DND-41 (cell line): ENCODE measurements at places on chromosomes 1 and 21.

DNA sequence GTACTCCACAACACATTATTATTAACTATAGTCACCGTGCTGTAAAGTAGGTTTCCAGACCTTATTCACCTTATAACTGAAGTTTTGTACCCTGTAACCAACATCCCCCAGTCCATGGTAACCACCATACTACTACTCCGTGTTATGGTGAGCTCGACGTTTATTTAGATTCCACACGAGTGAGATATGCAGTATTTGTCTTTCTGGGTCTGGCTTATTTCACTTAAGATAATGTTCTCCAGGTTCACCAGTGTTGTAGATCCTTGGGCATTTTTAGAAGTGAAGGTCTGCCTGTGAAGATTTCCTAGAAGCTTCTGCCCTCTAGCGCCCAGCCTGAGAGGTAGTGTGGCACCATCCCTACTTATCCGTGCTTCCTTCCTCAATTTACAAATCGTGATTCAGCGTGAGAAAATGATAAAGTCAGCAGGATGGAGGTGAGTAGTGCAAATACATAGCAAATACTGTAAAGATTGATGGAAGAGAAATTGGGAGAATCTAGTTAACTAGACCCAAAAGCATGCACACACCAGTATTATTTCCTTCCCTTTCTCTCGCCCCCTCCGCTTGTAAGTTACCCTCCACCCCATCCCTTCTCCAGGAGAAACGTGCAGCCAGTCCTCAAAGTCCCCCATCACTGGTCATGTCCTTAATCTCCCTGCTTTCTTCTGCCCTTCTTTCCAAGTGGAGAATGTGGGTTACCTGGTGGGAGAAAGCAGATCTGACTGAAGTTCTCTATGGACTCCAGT lies 36.0 kb upstream of the DISC1 start:
- peak; percentile 31 for DNase-seq

DNA sequence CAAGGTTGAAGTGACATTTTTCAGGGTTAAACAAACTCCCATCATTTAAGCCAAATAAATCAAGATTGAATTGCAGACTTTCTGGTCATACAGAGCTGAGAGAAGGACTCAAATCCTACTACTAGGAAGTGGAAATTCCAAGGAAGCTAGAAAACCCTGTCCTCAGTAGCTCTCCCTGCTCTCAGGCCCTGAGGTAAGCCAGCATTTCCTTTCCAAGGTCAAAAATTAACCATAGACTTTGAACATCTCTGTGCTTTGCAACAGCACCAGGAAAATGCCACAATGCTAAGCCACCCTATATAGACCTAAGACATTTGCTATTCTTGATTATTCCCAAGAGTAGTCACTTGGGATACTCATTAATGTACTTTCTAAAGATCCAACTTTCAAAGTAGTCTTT lies 45.1 kb downstream of the LUZP1 start:
- no peak for DNase-seq

DNA sequence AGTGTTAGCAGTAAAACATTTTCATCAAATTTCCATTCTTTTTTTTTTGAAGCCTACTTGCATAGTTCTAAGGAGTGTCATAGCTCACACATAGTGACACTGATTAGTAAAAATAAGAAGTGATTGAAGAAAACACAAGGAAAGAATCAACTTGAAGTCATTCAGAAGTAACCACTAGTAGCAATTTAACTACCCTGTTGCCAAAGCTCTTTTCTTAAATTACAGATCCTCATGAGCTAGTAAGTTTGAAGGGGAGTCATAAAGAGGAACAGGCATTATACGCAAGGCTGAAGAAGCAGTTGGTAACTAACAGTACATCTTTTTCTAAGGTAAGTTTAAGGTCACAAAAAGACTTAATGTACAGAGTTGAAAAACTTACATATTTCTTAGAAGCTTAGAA lies 332.2 kb downstream of the CHRM3 start:
- DNase-seq: no peak

DNA sequence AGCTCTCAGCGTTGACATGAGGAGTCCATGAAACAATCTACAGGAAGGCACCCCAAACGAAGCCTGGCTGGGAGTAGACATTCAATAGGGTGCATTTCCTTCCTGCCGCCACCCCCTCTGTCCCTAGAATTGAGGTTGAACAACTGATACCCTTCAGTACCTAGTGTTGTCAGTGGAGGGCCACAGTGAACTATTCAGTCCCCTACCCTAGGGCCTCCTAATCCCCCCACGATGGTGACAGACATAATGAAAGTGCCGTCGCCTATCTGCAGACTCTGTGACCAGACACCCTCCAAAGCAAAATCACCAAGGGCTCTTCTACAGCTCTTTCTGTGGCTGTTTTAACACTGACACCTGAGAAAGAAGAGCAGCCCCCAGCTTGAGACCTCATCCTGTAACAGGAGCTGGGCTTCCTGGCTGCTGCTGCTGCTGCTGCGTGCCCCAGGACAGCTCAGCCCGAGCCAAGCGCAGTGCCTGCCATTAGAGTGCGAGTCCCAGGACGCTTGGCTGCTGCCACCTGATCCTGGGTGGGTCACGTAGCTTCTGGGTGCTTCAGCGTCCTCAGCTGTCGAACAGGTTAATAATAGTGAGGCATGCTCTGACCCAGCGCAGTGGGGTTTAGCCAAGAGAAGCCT lies 183.0 kb downstream of the ZBTB18 start:
- peak; percentile 14 for DNase-seq

DNA sequence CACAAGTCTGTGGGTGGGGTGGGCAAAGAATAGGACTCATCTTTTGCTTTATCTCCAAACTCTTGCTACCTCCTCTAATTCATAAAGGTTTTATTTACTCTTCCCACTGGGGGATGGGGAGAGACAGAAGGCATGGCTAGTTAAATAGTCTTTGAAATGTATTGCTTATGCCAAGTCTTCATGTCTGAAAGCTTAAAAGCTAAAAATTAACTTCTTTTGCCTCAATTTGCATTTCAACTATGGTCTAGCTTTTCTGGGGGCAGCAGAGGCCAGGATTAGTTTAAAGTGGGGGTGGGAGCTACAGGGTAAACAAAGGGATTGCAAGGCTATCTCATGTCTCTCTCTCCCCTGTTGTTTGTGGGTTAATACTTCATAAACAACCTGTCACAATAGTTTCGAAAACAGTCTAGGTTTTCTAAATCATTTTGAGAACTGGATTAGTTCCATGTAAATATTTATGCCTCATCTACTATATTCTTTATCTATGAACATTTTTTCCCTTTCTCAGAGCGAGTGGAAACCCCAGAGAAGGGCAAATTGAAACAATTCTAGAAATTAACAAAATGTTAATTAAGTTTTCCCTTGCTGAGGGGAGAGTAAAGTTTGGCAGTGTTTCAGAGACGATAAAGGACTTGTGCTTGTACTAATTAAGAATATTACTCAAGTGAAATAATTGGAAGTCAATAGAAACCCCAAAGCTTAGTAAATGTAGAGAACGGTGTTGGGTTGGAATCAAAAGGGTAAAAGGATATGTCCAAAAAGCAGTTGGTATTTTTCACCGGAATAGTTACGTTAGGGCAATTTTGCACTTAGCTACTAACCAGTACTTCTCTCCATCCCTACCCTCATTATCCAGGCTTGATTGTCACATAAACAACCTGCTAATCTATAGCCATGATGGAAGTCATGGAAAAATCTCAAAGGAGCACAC lies 182.2 kb downstream of the GIPC2 start:
- DNase-seq: no peak

GRCh38 chr1:200282497-200283122 lies 127.2 kb downstream of the ZNF281 start:
- no peak for DNase-seq

DNA sequence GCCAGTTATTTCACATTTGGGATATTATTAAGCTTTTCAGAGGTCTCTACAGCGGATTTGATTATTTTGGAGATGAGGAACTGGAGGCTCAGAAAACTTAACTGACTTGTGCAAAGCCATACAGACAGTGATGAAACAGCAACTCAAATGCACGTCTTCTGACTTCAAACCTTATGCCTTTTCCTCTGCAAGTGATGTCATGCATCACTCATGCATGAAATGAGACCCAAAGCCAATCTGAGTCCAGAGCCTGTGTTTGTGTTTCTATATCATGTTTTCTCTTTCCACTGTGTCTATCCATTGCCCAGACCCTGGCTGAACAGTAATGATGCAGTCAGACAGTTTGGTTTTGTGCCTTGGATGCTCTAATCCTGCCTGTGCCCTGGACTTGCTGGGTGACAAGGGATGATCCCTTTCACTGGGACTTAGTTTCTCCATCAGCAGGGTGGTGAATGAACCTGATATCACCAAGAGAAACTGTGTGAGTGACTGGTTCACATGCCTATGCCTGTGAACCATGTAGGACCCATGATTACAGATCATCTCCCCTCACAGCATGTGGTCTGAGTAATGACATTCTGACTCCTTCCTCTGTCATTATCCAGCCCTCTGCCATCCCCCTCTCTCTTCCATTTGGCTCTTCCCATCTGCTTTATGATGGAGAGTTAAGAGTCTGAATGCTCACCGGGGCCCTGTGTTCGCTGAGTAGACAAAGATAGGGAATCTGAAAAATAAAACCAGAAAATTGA lies 33.4 kb downstream of the SLAMF6 start:
- DNase-seq: no peak

- peak; percentile 4 for DNase-seq
Measured at GRCh38 chr1:101748077-101748476, 248.6 kb downstream of the OLFM3 start.

- no peak for DNase-seq
Measured at GRCh38 chr1:98296681-98297080, 364.8 kb upstream of the SNX7 start.

- no peak for DNase-seq
Measured at GRCh38 chr1:232183802-232184201, 446.1 kb downstream of the SIPA1L2 start.

- DNase-seq: no peak
Measured at GRCh38 chr1:32898056-32898455, 3.1 kb downstream of the TMEM54 start.

DNA sequence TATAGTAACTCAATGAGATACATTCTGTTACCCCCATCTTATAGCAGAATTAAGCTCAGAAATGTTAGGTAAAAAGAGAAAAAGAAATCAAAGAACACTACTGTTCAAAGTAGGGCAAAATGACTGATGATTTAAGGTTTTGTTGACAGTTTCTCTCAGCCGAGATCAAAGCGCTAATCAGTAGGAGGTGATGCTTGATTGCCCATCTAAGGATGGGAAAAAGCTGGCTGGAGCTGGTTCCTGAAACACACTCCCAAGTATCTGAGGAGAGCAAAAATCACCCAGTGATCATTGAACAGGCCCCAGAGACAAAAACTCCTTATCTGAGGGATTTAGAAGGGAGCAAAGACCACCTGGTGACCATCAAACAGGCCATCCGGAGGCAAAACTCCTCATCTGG lies 64.5 kb upstream of the CSF1 start:
- DNase-seq: no peak

DNA sequence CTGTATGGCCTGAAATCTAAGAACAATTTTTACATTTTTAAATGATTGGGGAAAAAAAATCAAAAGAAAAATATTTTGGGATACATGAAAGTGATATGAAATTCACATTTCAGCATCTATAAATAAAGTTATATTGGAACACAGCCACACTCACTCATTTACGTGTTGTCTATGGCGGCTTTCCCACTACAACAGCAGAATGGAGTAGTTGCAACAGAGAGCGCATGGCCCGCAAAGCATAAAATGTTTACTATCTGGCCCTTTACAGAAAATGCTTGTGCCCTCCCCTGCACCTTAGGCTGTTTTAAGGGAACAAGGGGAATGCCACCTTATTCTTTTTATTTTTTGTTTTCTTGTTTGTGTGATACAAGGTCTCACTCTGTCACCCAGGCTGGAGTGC lies 3.5 kb downstream of the KLHDC8A start:
- DNase-seq: no peak

DNA sequence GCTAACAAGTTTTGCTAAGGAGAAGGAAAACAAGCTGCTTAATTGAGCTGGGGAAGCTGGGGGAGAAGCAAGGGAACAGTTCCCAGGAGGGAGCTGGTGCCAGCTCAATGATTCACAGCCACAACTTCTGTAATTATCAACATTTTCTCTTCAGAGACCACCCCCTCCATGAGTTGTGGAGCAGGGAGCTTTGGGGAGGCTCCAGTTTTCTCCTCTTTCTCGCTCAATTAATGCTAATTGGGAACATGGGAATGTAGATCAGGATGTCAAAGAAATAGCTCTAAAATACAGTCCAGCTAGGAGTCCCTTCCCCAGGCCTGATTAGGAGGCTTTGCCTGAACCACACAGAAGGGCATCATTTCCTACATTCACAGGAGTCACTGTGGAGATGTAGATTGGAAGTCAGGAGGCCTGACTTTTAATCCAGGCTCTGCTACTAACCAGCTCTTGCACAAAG lies 12.1 kb upstream of the MNDA start:
- DNase-seq: no peak

- DNase-seq: no peak
Measured at GRCh38 chr1:89069951-89070350, 4.9 kb upstream of the GBP1 start.

DNA sequence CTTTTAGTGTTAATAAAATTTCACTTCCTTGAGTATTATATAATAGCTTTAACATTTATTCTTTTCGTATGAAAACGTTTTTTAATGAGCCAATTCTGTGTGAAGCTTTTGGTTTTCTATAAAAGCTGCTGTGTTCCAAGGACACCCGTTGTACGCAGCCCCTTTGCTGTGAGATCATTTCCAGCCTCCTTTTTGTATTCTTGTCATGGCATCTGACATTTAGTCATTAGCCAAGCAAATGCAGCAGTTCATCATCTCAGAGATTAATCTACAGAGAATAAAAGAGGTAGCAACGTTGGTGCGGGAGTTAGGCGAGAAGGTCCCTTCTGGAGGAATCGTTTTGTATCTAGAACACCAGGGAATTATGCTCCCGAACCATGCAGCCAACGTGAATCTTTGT lies 1.3 kb upstream of the UMODL1 start:
- no peak for DNase-seq

GRCh38 chr1:204556458-204557052 lies 40.3 kb downstream of the MDM4 start:
- DNase-seq: no peak
